ENCODE measurements at places on chromosomes 1 and 21. TPM values are rescaled to one million over a fixed set of nuclear protein-coding genes. Genes with fewer than 3 reads are reported as not detected.

ANKRD65 gene
- not detected for total RNA-seq

DNA sequence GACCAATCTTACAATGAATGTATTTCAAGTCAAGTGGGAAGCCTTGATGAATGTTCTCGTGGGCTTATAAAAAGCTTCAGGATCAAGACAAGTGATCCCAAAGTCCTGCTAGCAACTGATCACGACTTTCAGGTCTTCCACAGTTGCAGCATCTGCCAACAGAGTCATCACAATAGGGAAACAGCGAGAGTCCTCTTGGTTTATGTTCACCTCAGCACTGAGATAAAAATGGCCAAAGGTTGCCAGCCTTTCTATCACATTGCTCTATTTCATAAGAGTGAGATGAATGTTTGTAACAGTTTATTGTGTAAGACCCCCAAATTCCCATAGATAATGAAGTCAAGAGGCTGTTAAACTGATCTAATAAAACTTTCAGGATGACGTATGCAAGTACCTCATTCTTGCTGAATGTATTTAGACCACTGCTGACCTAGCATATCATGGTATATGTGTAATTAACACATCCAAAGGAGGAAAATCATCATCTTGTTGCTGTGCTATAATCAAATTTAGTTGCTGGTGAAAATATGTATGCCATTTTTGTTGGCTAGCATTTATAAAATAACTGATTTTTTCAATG lies 150.6 kb downstream of the TGFBR3 start:
- H3K4me3 ChIP-seq, result no peak overlapping the region
- no peak overlapping the region for H3K27ac ChIP-seq
- no peaks in the 10 kb centered on the region for H3K27me3 ChIP-seq
- DNase-seq, result no peak
- peaks cover 71% of the 10 kb centered on the region for H3K36me3 ChIP-seq
- H3K4me1 ChIP-seq, result peaks cover 46% of the 10 kb centered on the region

PLA2G2D gene
- total RNA-seq, result not detected

DNA sequence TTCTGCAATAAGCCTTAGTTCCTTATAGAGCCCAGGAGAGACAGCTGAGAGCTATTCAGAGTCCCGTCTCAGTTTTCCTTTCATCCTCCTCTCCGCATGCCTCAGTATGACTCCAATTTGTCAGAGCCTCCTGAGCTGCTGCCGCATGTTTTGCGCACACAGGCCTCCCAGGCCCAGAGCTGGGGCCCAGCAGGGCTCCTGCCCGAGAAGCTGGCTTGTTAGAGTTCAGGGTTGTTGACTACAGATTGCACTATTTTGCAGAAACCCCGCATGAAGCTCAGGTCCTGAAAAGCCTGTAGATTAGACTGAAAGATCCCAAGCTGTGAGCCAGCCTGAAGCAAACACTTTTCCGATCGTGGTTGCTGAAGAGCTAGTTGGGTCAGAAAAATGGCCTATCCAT lies 51.5 kb downstream of the IGSF5 start:
- no peaks in the 10 kb centered on the region for H3K27me3 ChIP-seq
- H3K27ac ChIP-seq, result no peak overlapping the region
- H3K36me3 ChIP-seq, result no peaks in the 10 kb centered on the region
- no peak overlapping the region for H3K4me3 ChIP-seq
- DNase-seq, result no peak

MROH7 gene
- total RNA-seq, result 0.23 TPM

PLEKHG5 gene
- total RNA-seq, result 1.7 TPM

DNA sequence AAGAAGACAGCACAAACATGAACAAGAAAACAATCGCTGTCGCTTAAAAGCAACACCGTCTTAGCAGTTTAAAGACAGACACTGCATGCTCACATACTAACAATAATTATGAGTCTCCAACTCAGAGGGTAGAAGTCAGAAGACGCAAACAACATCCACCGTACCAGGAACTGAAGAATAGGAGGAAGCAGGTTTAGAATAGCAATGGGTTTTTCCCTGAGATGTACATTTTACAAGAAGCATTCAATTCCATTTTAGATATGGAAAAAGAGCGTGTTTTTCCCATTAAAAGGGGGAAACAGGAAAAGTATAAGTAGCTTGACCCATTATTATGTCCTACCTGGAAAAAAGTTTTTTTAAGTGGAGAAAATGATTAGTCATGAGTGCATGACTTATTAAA lies 34.5 kb upstream of the KCNE1 start:
- no peak overlapping the region for H3K27ac ChIP-seq
- H3K27me3 ChIP-seq, result no peaks in the 10 kb centered on the region
- H3K36me3 ChIP-seq, result no peaks in the 10 kb centered on the region
- DNase-seq, result no peak
- peaks cover 14% of the 10 kb centered on the region for H3K4me1 ChIP-seq

GRCh38 chr1:103461161-103462105 lies 64.1 kb upstream of the RNPC3 start:
- no peak overlapping the region for H3K4me3 ChIP-seq
- H3K36me3 ChIP-seq, result no peaks in the 10 kb centered on the region
- no peak for DNase-seq
- H3K4me1 ChIP-seq, result no peaks in the 10 kb centered on the region
- no peak overlapping the region for H3K27ac ChIP-seq

F13B gene
- total RNA-seq, result not detected

DNA sequence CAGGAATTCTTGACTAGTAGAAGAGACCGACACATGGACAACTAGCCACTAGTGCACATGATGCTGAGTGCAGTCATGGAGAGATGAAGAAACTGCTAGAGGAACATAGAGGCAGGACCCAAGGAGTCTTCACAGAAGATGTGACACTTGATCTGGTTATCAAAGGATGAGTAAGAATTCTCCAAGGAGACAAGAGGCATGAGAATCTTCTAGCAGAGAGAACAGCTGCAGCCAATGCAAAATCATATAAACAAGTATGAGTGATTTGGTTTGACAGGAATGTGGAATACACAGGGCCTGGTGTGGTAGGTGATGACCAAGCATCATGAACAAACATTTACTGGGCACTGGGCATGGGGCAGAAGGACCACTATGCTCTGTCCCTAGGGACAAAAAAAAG lies 140.9 kb upstream of the CTTNBP2NL start:
- no peaks in the 10 kb centered on the region for H3K36me3 ChIP-seq
- H3K27ac ChIP-seq, result no peak overlapping the region
- no peak for DNase-seq
- H3K27me3 ChIP-seq, result peaks cover 20% of the 10 kb centered on the region
- H3K4me1 ChIP-seq, result no peaks in the 10 kb centered on the region

- H3K4me1 ChIP-seq, result no peaks in the 10 kb centered on the region
- no peaks in the 10 kb centered on the region for H3K36me3 ChIP-seq
- no peak overlapping the region for H3K27ac ChIP-seq
- H3K27me3 ChIP-seq, result peaks cover 16% of the 10 kb centered on the region
Observed at GRCh38 chr1:208154040-208154439, 90.1 kb downstream of the PLXNA2 start.

LDLRAD2 gene
- total RNA-seq, result not detected

DNA sequence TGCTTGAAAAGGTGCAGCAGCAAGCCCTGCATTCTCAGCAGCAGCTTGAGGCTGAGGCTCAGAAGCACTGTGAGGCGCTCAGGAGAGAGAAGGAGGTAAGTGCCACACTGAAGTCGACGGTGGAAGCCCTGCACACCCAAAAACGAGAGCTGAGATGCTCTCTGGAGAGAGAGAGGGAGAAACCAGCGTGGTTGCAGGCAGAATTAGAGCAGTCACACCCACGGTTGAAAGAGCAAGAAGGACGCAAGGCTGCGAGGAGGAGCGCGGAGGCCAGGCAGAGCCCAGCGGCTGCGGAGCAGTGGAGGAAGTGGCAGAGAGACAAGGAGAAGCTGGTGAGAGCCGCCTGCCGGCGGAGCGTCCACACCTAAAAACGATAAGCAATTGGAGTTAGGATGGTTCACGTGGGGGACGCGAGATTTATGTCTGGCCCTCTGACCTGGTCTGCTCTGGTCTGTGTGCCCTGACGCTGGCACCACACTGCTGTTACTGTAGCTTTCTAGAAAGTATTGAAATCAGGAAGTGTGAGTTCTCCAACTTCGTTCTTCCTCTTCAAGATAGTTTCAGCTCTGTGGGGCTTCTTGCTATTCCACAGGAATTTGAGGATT lies 26.7 kb upstream of the DIP2A start:
- H3K36me3 ChIP-seq, result peaks cover 45% of the 10 kb centered on the region
- no peaks in the 10 kb centered on the region for H3K27me3 ChIP-seq
- H3K4me3 ChIP-seq, result no peak overlapping the region
- no peaks in the 10 kb centered on the region for H3K4me1 ChIP-seq

DNA sequence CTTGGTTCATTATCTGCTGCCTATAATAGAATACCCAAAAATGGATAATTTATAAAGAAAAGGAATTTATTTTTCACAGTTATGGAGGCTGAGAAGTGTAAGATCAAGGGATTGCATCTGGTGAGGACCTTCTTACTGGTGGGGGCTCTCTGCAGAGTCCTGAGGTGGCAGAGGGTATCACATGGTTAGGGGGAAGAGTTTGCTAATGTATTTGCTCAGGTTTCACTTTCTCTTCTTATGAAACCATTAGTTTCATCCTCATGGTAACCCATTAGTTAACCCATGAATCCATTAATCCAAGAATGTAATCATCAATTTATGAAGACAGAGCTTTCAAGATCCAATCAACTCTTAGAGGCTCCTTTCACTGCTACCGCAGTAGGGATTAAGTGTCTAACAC lies 120.6 kb downstream of the DNM3 start:
- H3K4me1 ChIP-seq, result no peaks in the 10 kb centered on the region
- no peak overlapping the region for H3K27ac ChIP-seq
- no peak overlapping the region for H3K4me3 ChIP-seq
- H3K36me3 ChIP-seq, result no peaks in the 10 kb centered on the region
- no peak for DNase-seq

DNA sequence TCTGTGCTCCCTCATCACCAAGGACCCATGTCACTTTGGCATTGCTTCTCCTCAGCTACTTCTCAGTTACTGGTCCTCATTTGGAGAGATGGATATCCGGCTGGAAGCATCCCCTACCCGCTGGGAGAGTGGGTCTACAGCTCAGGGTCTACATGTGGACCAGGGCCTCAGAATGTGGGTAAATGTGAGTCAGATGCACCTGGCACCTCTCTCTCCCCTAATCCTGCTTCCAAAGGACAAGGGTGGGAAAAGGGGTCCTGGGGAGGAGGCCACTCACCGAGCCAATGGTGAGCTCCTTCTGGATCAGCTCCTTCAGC lies 908 bp downstream of the S100A6 start:
- peak overlapping the region; percentile 94 for H3K27ac ChIP-seq
- DNase-seq, result no peak
- peaks cover 47% of the 10 kb centered on the region for H3K36me3 ChIP-seq
- no peaks in the 10 kb centered on the region for H3K27me3 ChIP-seq

AMPD2 gene
- total RNA-seq, result 110 TPM

RUNX1 gene
- 53.0 TPM for total RNA-seq

GRCh38 chr1:27098431-27099134 lies 56.3 kb downstream of the SLC9A1 start:
- DNase-seq, result no peak
- H3K27me3 ChIP-seq, result no peaks in the 10 kb centered on the region
- H3K4me3 ChIP-seq, result no peak overlapping the region
- H3K4me1 ChIP-seq, result peaks cover 12% of the 10 kb centered on the region
- H3K36me3 ChIP-seq, result peaks cover 11% of the 10 kb centered on the region
- H3K27ac ChIP-seq, result peak overlapping the region; percentile 27

Measured in activated CD4-positive, alpha-beta memory T cell treated with anti-CD3 and anti-CD28 coated beads, Interleukin-2, amount 10 ng/mL, durations not matched to agents 7 days and 5 days (primary cell).